ENCODE measurements at places on chromosomes 3 and 15. TPM values are rescaled to one million over a fixed set of nuclear protein-coding genes. Genes with fewer than 3 reads are reported as not detected.
A peak's percentile ranks its signal among the peaks of the same experiment; 100 is the strongest.

Gene KLHL24
- 39.9 TPM for total RNA-seq

Gene ZNF717
- total RNA-seq = 13.5 TPM

Gene SLC28A1
- not detected for total RNA-seq

DNA sequence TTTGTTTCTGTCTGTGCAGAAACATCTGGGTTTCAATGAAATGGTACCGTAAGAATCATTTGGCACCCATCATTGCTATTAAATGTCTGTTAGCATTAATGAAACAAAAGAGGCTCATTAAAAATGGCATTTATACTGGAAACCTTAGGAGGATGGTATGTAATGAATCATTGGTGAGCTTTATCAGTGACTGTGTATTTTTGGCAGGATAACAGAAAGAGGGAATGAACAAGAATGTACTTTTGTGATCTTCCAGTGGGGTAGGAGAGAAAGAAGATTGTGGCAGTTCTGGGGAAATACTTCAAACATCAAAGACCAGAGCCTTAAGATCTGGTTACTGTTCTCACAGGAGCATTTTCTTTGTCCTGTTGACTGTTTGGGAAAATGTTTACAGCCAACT lies 4.7 kb upstream of the DCBLD2 start:
- DNase-seq = peak; percentile 74

DNA sequence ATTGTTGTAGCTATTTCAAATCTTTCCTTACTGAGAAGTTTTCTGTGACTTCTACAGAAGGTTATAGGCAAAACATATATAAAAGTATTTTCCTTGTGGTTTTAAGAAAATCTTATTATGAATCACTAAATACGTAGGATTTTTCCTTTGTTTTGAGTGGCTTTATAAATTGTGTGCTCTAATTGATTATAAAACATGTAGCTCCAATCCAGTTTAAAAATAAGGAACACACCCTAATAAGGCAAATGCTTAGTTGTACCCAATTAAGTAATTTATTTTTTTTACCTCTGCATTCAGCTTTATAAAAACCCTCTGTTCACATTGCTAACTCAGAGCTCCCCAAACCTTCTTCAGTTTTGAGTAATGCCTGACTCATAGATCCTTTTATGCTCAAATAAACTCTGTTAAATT lies 408.0 kb downstream of the NAALADL2 start:
- peak; percentile 17 for DNase-seq

- DNase-seq = peak; percentile 61
Measured at GRCh38 chr3:66407611-66408218, 93.1 kb downstream of the LRIG1 start.

DNA sequence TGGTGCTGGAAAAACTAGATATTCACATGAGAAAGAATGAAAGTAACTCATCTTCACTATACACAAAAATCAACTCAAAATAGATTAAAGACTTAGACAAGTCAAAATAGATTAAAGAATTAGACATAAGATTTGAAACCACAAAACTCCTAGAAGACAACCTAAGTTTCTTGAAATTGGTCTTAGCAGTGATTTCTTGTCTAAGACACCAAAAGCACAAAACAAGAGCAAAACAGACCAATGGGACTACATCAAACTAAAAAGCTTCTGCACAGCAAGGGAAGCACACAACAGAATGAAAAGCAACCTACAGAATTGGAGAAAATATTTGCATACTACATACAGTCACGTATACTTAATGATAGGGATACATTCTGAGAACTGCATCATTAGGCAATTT lies 6.5 kb upstream of the VPS39 start:
- DNase-seq = no peak

GRCh38 chr15:97978401-97979139 lies 18.1 kb downstream of the ARRDC4 start:
- DNase-seq = peak; percentile 20

GRCh38 chr3:110925798-110926197 lies 145.8 kb upstream of the NECTIN3 start:
- DNase-seq = no peak

- no peak for DNase-seq
Measured at GRCh38 chr3:38311476-38311875, 29.4 kb downstream of the SLC22A14 start.

All from fibroblast of villous mesenchyme (primary cell).